LHCN-M2 (cell line): ENCODE measurements at places on chromosomes 7 and 10. TPM values are rescaled to one million over a fixed set of nuclear protein-coding genes. Genes with fewer than 3 reads are reported as not detected.

DNA sequence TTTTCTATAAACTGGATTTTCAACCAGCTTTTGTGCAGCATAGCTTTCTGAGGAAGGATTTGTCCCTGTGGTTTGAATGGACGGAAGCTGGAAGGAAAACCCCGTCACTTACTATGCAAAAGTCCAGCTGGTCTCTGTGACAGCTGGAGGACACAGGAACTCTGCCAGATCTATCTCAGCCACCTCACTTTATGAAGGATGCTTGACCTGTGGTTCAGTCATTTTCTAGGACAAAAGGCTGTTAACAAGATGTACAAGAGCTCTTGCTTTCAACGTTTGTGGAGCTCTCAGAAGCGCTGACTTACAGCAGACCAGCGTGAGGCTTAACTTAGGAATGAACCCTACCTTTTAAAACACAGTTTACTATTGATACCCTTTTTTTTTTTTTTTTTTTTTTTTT, 90.8 kb downstream of the CREM start:
- peak; percentile 26 for DNase-seq

RNF148 gene
- total RNA-seq: not detected in 2 replicates

DNA sequence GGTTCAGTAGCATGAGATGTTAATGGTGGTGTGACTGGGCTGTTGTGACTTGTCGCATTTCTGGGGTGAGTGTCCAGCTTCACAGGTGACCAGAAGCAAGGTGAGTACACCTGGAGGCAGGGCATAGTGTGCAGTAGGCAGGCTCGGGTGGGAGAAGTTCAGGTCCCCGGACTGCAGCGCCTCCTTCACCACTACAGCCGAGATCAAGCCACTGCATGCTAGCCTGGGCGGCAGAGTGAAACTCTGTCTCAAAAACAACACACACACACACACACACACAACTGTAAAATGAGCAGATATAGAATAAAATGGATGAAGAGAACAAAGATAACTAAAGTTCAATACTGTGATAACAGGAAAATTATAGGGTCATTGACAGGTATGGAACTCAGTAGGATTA, 11.1 kb upstream of the PARD3 start:
- DNase-seq: no peak

RBM17 gene
- total RNA-seq: 29.8 and 39.7 TPM in 2 replicates

PCGF5 gene
- total RNA-seq: 21.0 and 27.1 TPM in 2 replicates

GRCh38 chr7:105295596-105296352, 92.9 kb downstream of the SRPK2 start:
- DNase-seq: peak; percentile 26

PPP1R3C gene
- 74.9 and 101 TPM in 2 replicates for total RNA-seq

GRCh38 chr7:3309140-3309539, 8.1 kb downstream of the SDK1 start:
- peak; percentile 28 for DNase-seq

GRCh38 chr10:26950934-26951333, 90.2 kb upstream of the ABI1 start:
- DNase-seq: no peak

PRKCQ gene
- not detected in 2 replicates for total RNA-seq

- DNase-seq: no peak
Measured at GRCh38 chr7:78101076-78101475, 302.5 kb downstream of the PHTF2 start.

DNA sequence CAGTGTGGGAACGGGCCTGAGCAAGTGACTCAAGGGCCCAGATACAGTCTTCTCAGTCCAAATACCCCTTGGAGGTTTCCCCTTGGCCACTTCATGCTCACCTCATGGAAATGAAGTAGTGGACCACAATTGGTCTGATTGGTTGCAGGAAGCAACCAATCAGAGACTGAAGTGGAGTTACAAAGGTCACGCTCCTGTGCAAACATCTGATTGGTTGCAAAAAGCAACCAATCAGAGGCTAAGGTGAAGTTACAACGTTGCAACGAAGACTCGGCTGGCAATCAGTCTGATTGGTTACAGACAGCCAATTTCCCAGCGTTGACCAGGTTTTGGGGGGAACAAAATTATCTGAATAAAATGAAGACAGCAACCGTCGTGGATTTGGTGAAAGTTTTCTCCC, 72.5 kb downstream of the CDHR3 start:
- DNase-seq: no peak

KCNMA1 gene
- 27.4 and 28.6 TPM in 2 replicates for total RNA-seq

DNA sequence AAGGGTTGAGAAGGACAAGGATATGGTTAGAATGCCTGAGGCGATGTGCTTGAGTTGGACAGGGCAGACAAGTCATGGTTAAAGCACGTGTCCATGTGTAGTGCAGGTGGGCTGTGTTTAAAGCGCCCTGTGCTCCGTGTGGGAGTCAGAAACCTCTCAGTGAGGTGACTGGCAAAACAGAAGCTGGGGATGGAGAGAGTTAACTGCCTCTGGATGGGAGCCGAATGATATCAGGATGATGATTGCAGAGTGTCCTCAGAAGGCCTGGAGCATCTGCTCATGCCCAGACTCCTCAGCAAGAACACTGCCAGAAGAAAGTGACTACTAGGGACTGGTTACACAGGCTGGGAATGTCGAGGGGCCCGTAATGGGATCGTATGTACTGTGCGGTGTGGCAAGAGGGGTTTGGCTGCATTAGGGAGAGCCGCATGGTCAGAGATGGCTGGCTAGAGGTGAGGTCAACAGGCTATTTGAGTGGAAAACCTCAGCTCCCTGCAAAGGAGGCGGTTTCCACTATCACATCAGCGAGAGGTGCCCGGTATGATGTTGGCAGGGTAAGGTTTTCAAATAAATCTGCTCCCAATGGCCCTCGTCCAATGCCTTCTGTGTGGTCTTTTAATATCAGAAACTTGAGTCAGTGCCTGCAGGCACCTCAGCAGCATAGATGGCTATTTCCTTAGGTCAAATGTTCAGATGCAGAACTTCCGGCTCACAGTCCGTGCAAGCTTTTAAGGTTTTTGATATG, 26.1 kb upstream of the MRC1 start:
- DNase-seq: no peak

DNA sequence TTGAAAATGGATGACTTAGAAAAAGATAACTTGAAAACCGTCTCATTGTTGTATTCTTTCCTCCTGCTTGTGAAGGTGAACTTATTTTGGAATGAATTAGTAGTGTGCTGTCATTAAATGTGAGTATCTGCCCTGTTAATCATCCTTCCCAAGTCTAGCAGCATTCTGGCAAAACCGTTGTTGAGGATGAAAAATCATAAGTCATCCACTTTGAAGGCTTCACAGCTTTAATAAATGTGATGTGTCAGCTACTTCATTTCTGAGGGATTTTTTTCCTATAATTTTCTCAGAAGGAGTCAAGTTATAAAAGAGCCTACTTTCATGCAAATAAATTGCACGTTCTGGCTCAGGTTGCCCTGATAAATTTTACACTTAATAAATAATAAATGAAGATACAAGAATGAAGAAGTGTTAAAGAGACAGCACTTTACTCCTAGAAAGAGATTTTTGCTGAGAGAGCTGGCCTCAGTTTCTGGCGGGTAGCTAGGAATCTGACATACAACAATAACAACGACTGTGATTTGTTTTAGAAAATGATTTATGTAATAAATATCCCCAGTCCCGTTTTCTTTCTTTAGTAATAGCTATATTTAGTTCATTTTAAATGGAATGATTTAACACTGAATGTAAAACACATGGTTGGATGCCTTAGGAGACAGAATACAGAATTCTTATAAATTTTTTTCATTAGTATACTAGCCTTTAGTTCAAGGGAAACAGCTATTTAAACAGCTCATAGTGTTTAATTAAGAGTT, 516.5 kb upstream of the KLF6 start:
- no peak for DNase-seq

DNA sequence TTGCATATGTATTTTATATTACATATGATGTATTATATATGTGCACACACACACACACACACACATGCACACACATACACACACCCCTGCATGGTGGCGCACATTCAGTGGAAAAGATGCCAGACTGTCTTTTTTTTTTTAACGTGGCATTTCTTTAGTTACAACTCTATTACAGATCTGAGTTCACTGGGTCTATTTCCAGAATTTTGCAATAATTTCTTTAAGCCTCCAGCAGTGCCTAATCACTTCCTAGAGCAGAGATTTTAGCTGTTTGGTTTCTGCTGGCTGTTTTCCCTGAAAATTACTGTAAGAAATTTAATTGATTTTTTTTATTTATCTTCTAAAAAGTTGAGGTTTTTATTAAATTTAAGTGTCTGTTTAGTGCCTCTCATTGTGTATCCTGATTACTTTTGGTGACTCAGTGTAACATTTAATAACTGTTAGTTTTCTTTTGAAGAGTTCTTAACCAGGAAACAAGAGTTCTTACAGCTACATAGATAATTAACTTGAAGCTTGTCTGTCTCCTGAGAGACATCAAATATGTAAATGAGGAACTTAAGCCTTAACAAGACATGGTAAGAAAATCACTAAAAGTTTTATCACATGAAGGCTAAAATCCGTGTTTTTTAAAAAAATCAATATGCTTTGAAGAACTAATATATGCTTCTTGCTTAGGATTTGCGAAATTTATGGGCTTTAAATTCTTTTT, 232.0 kb downstream of the MDFIC start:
- DNase-seq: no peak

- DNase-seq: no peak
Measured at GRCh38 chr10:132989476-132990415, 47.4 kb upstream of the CFAP46 start.

DNA sequence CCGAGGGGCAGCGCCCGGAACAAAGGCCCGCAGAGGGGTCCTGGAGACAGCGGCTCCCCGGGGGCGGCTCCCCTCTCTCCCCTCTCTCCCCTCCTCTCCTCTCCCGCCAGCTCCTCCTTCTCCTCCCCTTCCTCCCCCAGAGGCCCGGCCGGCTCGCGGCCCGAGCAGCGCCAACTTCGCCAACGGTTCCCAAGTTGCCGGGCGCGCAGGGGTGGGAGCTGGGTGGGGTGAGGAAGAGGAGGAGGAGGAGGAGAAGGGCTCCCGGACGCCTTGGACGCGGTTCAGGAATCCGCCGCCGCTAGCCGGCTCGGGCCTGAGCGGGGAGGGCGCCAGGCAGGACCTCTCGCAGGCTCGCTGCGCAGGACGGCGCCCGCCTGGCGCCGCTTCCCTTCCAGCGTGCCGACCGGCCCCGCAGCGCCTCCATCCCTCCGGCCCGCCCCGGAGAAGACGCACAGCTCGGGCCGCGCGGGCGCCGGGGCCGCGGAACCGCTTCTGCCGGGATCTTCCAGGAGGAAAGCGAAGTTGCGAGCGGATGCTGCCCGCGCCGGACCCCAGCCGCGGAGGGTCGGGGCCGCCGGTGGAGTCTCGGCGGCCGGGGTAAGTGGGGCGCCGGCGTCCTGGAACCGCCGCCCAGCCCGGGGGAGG, at the start of gene CHST3:
Gene CHST3, plus strand, starts transcription at position 298 of the 645 bp plus-strand sequence. CDS start 41,448 bp downstream, outside the sequence.
- DNase-seq: no peak

- no peak for DNase-seq
Measured at GRCh38 chr10:35638101-35638500, 4.0 kb downstream of the FZD8 start.

GIMAP2 gene
- 2.6 and 3.4 TPM in 2 replicates for total RNA-seq

DNA sequence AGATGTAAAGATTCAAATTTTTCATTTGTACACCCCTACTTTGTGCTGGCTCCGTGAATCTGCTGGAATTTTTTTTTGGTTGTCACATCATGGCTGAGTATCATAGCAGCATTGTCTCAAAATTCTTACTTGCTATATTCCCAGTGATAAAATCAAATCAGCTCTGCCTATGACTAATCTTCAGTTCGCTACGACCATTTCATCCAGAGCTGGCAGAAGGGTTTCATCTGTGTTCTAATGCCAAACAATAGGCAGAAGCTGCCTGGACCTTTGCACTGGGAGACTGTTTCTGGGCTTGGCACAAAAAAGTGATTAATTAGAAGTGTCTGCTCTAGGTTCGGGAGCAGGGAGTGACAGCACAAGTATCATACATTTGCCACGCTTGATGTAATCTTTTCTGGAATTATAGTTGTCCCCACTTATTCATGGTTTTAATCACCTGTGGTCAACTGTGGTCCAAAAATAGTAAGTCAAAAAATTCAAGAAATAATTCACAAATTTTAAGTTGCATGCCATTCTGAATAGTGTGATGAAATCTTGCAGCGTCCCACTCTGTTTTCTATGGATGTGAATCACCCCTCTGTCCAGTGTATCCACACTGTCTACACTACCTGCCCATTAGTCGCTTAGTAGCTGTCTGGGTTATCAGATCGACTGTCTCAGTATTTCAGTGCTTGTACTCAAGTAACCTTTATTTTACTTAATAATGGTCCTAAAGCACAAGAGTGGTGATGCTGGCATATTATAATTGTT, 120.5 kb upstream of the IMMP2L start:
- DNase-seq: no peak

NKX2-3 gene
- 0.19 TPM in 1 of 2 replicates, not detected in the other for total RNA-seq

DNA sequence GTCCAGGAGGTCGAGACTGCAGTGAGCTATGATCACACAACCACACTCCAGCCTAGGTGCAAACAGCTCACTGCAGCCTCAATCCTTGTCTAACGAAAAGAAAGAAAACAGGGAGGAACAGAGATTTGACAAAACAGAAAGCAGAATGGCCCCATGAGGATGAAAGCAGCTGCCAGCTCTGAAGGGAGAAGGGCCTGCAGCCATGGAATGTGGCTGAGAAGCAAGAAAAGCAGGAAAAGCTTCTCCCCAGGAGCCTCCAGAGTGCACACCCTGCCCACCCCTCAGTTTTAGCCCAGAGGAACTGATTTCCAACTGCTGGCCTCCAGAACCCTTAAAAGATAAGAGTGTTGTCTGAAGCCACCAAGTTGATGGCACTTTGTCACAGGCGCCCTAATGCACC, 13.0 kb downstream of the ESYT2 start:
- peak; percentile 51 for DNase-seq

GRCh38 chr10:73094986-73095480, 1.6 kb downstream of the P4HA1 start:
- DNase-seq: peak; percentile 13

SPDYE11 gene
- total RNA-seq: not detected in 2 replicates

DNA sequence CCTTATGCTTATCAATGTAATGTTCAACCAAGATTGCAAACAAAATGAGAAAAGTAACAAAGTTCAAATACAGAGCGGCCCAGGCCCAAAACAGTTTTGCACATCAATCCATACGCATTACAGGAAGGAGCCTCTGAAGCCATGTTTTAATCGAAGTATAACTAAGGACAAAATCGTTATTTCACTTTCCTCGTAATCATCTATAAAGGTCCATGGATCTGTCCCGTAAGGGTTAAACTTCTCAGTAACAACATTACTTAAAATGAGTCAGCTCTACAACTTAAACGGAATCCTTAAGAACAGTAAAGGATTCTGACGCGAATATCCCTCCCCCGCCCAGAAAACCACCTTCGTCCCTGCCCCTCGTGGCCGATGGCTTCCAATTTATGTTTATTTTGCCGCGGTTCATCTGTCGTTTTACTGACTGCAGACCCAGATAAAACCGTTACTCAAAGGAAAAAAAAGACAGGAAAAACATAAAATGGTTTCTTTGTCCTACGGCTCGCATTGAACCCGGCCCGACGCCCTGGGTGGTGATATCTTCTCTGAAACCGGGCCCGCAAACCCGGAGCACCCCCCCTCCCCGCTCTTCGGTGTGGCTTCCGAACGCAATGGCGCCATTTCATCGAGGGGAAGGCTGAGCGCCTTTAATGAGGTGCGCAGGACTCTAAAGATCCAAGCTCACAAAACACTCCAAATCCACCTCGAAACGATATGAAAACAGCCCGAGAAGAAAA, 1.1 kb downstream of the HNRNPA2B1 start:
- peak; percentile 56 for DNase-seq

AKR1C1 gene
- total RNA-seq: 42.6 and 56.1 TPM in 2 replicates

- no peak for DNase-seq
Measured at GRCh38 chr10:79004311-79004710, 64.5 kb upstream of the ZMIZ1 start.
